DMS 273 treated with DMSO at 0.1 percent for 48 hours (cell line): ENCODE measurements at places on chromosomes 16 and 17.
A peak's percentile ranks its signal among the peaks of the same experiment; 100 is the strongest.

- no peak for DNase-seq
These were observed 66.4 kb downstream of the NDEL1 start for GRCh38 chr17:8502126-8502525.

DNA sequence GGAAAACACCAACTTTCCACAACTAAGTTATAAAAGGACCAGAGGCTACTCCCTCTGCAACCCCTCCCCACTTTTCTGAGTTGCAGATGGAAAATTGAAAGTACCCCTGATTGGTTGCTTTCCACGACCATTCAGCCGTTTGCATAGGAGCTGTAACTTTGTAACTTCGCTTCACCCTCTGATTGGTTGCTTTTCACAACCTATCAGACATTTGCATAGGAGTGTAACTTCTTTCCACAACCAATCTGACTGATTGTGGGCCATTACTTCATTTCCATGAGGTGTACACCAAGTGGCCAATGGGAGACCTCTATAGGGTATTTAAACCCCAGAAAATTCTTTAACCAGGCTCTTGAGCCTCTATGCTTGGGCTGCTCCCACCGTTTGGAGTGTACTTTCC, 644.1 kb downstream of the WWOX start:
- no peak for DNase-seq

- peak; percentile 9 for DNase-seq
These were observed 166.8 kb downstream of the SOX9 start for GRCh38 chr17:72287586-72287985.

DNA sequence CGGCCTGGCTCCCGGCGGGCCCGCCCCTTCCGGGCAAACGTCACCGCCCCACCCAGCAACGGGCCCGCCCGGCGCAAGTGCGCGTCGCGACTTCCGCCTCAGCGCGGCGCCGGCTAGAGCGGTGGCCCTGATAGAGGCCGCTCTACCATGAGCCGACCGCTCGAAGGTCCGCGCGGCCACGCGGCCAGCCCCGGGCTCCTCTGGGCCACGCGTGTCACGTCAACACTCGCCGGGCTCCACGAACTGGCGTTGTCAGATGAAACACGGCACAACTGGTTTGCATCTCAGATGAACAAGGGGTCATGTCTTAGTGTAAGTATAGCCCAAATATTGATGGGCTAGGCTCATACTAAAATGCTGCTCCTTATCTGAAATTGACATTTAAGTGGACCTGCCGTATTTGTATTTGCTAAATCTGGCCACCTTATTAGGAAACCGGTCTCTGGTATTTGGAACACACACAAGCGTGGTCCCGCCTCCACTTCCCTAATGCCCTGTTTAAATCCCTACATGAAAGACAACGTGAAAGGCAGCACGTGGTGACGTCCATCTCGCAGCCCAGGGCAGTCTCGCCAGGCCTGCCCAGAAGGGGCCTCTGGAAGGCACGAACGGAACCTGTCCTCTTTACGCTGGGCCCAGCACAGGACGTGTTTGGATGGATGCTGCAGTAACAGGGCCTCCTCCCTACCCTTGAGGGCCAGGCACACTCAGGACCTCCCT, at the start of gene ZNF598:
Gene ZNF598, minus strand, starts transcription at position 31 of the 720 bp plus-strand sequence.
- peak; percentile 27 for DNase-seq

- DNase-seq = no peak
These were observed 2.0 kb downstream of the ADGRG1 start for GRCh38 chr16:57630407-57630797.

DNA sequence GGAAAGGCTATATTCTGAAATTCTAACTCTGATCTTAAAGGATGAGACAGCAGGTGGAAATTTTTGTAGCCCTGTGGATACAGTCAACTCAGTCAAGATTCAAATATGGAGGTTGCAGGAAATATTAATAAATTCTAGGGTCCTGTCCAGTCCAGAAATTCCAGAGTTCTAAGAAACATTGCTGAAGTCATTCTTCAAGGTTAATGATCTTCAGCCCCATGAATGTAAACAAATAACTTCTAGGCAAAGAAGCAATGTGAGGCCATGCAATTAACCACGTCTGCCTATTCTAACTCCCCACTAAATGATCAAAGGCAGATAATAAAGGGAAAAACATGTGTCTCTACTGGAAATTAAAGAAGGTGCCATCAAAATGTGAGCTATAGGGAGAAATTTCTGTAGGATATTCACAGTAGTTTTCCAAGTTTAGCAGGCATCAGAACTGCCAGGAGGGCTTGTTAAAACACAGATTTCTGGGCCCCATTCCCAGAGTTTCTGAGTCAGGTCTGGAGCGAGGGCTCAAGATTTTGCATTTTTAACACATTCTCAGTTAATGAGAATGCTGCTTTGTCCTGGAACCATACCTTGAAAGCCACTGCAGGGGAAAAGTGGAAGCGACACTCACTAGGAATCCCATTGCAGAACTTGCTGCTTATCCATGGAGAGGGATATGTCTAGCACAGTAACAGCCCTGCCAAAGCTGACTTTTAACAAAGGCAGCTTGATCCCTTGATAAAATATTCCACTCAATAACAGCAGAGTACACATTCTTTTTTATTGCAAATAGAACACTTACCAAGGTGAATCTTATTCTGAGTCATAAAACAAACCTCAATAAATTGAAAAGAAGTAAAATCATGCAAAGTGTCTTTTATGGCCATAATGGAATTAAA, 61.8 kb downstream of the DNAH3 start:
- DNase-seq = no peak

GRCh38 chr17:44277976-44278375, 10.0 kb upstream of the SLC4A1 start:
- DNase-seq = no peak

- DNase-seq = no peak
These were observed 756.4 kb upstream of the EEF2KMT start for GRCh38 chr16:5854027-5854426.

GRCh38 chr16:59697236-59697635, 963.1 kb upstream of the GOT2 start:
- no peak for DNase-seq
